Frontal cortex (tissue), 4 donors: ENCODE measurements at places on chromosomes 2 and 18. TPM values are rescaled to one million over a fixed set of nuclear protein-coding genes. Genes with fewer than 3 reads are reported as not detected.

The PIEZO2 gene
- total RNA-seq: 2.4 TPM

The FKBP1B gene
- total RNA-seq: 73.8 TPM

The ZNF532 gene
- 305 TPM for total RNA-seq

The SCG2 gene
- 138 TPM for total RNA-seq

The PDCD1 gene
- total RNA-seq: 0.41 TPM

The ARHGEF4 gene
- 43.2 TPM for total RNA-seq

The SOX11 gene
- total RNA-seq: 345 TPM

The TCF7L1 gene
- total RNA-seq: 0.41 TPM

The DCDC2C gene
- 1.2 TPM for total RNA-seq

GRCh38 chr2:161102770-161103450, 57.3 kb upstream of the TANK start:
- DNase-seq: no peak

DNA sequence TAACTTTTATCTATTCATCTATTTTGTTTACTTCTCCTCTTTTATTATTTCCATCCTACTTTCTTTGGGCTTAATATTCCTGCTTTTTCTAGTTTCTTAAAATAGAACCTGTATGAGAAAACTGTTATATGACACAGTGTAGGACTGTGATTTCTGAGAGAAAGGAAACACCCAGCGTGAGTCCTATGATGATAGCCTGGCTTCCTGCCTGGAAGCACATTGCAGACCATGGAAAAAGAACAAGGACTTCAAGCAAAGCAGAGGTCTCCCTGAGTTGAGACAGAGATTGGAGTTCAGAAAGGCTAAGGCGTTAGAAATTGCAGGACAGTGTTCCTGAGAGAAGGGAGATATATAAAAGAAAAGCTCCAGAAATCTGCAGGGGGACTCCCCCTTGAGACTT, 7.8 kb downstream of the RBM44 start:
- DNase-seq: no peak

DNA sequence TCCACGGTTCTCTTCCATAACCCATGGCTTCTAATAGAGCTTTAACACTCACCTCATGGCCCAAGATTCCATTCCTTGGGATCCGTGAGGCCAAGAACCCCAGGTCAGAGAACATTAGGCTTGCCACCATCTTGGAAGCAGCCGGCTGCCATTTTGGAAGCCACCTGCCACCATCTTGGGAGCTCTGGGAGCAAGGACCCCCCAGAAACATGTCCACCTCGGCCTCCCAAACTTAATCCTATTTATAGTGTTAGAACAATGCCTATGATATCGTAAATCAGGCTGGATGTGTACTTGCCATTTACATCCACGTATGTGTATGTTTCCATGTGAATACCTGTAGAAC, 39.9 kb upstream of the HAAO start:
- DNase-seq: no peak

- peak; percentile 76 for DNase-seq
These were observed 26.3 kb downstream of the MRPL35 start for GRCh38 chr2:86225581-86225980.

DNA sequence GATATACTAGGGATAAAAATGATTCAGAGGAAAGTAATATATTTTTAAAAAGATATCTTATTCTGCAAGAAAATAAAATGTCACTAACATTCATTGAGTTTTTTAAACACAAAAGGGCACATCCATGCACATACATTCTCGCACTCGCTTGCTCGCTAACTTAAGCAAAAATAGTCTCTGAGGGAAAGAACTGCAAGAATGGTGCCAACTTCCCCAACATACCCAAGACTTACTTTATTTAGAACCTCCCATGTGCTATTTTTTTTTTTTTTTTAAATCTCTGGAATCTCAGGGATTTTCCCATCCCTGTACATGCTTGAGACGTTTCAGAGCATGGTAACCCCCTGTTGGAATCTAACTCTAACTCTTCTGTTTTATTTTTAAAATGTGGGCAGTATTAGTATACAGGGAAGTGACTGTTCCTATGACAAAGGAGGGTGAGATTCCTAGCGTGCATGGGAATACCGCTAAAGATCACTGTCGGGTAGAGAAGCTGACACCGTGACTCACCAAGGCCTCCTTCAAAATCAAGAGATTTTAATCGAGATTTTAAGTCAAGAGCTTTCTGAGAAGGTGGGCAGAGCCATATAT, 187.9 kb upstream of the ZEB2 start:
- DNase-seq: no peak

GRCh38 chr2:186675380-186675779, 18.5 kb upstream of the FAM171B start:
- DNase-seq: no peak

GRCh38 chr2:111903930-111904439, 5.6 kb downstream of the MERTK start:
- no peak for DNase-seq

- no peak for DNase-seq
These were observed 35.6 kb downstream of the AP1S3 start for GRCh38 chr2:223801736-223802135.

DNA sequence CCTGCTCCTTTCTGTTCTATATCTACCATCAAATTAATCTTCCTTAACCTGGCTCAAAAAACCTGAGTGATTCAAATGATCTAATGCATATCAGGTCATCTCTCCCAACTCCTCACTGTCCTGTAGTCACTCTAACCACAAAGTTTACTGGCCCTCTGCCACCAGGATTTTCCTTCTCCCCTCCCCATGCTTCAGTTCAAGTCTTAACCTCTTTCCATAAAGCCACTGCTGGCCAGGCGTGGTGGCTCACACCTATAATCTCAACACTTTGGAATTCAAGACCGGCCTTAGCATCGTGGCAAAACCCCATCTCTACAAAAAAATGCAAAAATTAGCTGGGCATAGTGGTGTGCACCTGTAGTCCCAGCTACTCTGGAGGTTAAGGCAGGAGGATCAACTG, 7.5 kb upstream of the SP3 start:
- no peak for DNase-seq

DNA sequence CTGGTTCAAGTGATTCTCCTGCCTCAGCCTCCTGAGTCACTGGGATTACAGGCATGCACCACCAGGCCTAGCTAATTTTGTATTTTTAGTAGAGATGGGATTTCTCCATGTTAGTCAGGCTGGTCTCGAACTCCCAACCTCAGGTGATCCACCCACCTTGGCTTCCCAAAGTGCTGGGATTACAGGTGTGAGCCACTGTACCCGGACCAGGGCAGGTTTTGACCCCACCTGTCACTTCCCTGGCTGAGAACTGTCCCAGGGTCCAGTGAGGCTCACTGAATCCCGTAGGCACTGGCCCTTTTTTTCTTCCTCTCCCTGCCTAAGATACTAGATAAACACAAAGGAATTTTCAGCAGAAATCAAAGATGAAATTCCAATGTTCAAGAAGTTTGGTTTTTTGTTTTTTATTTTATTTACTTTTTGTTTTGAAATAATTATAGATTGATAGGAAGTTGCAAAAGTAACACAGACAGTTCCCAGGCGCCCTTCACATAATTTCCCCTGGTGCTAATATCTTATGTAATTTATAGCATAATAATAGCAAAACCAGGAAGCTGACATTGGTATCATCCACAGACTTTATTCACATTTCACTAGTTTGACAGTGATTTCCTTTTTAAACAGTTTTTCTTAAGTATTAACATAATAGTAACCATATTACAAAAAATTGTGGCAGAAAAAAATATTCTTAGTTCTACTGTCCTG, 52.4 kb upstream of the B3GNT7 start:
- no peak for DNase-seq

DNA sequence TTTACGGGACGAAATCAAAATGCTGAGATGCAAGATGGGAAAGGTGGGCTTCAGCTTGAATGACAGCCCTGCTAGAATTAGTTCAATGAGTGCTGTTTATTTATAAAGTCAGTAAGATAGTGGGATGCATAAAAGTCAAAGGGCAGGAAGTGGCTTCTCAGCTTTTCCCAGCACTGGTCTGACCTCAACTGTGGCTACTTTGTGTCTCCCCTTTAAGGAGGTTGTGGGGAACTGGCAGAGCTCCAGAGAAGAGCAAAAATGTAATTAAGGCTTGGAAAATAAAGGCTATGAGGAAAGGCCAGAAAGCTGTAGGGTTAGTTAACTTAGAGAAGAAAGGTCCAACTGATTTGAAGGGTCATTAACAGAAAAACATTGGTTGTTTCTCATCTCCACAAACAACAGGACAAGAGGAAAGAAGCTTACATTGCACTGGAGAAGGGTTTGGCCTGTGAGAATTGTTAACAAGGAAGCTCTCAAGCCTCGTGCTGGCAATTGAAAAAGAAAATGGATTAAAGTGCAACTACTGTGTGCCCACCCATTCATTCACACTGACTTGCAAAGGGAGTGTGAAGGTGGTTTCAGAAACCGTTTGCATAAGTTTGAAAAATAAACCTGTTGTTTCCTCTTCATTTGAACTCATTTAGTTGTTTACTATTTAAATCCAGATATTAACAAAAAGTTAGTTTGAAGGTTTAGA, 68.8 kb upstream of the CD28 start:
- no peak for DNase-seq

- no peak for DNase-seq
These were observed 47.8 kb downstream of the NHEJ1 start for GRCh38 chr2:219112651-219113338.

DNA sequence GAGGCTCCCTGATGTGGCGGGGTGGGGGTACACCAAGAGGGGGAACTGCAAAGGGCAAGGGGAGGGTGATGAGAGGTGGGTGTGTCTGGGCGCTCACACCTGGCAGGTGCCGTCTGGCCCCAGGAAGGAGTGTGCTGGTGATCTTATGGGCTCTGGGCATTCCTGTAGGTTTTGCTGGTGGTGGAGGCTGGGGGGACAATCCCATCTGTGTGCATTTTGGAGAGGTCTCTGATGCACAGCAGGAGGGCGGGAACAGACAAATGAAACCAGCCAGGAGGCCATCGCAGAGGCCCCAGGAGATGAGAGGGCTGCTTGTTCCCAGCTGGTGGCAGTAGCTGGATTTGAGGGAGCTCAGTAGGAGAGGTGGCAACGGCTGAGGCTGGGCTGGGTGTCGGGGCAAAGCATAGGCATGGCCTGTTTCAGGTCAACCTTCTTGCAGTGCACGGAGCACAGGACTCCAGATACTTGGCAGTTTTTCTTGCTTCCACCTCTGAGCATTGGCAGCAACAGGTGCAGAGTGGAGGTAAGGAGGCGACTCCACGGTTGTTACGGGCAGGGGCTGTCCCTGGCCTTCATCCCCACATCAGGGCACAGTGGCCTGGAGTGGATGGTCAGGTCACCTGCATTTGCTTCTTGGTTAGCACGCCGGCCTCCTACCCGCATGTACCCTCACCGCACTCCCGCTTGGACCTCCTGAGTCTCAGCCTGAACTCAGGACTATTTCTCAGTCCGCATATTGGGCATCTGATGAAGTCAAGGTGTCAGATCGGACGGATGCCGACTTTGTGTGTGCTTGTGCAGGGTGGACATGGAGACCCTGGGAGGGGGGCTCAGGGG, 194.2 kb upstream of the HDAC4 start:
- no peak for DNase-seq

DNA sequence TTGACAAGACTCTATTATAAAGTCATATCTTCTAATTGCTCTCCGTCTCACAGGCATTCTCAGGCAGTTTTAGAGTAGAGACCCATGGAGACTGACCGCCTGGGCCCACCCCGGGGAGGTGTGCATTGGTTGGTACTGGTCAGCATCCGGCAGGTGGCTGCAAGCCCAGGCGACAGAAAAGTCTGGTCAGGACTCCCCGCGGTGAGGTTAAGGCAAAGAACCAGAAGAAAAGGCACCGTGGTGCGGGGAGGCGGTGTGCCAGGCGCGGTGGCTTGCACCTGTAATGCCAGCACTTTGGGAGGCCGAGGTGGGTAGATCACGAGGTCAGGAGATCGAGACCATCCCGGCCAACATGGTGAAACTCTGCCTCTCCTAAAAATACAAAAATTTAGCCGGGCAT, 32.5 kb downstream of the AMER3 start:
- no peak for DNase-seq

DNA sequence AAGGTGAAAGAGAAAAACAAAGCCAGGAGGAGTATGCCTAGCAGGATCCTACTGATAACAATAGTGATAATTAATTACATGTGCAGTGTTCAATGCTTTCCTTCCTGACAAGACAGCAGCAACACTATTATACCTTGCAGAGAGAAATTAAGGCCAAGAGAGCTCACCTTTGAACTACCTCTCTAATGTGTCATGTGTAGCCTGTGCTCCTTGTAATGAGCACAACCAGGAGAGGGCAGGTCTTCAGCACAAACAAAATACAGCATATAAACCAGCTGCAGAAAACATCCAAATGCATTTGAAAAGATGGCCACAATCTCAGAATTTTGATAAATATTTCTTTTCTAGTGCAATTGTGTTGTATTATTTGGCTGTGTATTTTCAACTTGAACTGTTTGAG, 1425.7 kb downstream of the DSC3 start:
- no peak for DNase-seq

- no peak for DNase-seq
These were observed 83.8 kb upstream of the NOSTRIN start for GRCh38 chr2:168718622-168719021.

GRCh38 chr2:159904959-159905305, 106.9 kb upstream of the CD302 start:
- DNase-seq: peak; percentile 14

GRCh38 chr2:234403074-234403473, 93.8 kb downstream of the ARL4C start:
- no peak for DNase-seq

GRCh38 chr2:180787330-180787729, 193.1 kb upstream of the UBE2E3 start:
- no peak for DNase-seq

DNA sequence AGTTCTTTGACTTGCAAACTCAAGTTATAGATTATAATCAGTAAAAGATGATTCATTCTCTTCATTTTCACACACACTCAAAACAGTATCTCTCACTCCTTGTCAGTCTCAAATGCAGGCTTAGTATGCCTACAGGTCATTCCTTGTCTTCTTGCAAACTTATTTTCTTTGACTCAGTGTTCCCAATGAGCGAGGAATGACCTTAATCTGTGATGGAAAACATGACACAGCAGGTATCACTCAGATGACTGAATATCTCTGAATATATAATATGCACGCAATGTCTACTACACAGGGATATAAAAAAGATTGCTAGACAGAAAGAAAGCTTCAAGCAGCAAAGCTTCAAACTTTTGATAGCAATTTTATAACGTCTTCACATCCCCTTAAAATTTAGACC, 127.8 kb upstream of the RGPD4 start:
- no peak for DNase-seq

DNA sequence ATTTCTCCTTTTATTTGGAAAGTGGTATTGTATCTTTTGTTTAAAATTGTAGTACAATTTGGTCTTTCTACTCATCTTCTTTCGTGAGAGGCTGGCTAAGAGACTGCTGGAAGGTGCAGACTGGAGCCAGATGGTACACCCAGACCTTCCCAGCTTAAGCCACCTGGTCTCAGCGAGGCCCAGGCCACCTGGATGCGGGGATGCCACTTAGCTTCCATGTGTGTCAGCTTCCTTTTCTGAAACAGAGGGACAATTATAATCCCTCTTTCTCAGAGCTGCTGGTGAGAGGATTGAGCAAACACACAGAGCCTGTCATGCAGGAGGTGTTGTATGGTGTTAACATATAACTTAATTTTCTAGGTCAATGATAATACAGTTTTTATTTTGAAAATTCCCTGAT, 17.4 kb downstream of the FARP2 start:
- no peak for DNase-seq

GRCh38 chr2:2564300-2565078, 233.4 kb upstream of the MYT1L start:
- DNase-seq: no peak

GRCh38 chr2:137507237-137507636, 457.0 kb upstream of the HNMT start:
- no peak for DNase-seq
